ENCODE measurements at places on chromosomes 6 and 20.

GRCh38 chr20:9550871-9551270, 36.5 kb downstream of the LAMP5 start:
- DNase-seq: no peak

DNA sequence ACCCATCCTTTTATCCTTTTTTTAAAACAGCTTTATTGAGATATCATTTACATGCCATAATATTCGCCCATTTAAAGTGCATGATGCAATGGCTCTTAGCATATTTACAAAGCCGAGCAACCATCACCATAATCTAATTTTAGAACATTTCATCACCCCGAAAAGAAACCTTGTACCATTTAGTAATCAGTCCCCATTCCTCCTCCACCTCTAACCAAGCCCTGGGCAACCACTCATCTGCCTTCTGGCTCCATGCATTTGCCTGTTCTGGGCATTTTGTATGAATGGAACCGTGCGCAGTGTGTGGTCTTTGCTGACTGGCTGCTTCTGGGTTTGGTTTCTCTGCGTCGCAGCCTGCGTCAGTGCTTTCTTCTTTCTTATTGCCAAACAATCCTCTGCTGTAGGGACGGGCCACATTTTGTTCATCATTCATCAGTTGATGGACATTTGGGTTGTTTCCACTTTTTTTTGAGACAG, 10.2 kb upstream of the EEF1A2 start:
- no peak for DNase-seq

DNA sequence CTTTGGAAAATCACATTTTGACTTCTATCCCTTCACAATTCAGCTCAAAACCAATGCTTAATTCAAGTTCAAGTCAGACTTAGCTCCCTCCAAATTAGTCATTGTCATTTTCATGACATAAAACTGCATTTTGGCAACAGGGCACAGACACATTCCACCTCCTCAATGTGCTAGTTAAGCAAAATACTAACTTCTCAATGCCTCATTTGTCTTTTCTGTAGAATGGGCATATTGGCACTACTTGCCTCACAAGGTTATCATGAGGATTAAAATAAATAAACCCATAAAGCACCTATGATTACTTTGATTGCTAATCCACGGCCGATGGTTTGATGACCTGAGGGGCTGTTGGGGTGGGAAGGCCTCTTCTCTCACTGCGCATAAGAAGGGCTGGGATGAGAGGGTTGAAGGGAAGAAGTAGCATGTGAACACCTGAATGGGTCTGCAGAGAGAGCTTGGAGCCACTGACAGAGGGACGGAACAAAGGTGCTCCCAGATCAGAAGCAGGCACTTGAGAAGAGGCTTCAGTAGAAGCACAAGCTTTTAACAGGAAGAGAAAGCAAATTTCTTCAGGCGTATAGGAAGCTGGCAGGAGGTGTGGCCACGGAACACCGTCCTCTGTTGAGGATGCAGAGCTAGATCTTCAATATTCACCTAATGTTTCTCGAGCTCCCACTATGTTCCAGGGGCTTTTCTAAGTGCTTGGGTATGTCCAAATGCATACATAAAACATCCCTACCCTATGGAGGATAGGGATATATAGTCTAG, 11.7 kb upstream of the TBC1D7 start:
- no peak for DNase-seq

- DNase-seq: no peak
Measured at GRCh38 chr6:136251394-136251793, 1.3 kb upstream of the MTFR2 start.

DNA sequence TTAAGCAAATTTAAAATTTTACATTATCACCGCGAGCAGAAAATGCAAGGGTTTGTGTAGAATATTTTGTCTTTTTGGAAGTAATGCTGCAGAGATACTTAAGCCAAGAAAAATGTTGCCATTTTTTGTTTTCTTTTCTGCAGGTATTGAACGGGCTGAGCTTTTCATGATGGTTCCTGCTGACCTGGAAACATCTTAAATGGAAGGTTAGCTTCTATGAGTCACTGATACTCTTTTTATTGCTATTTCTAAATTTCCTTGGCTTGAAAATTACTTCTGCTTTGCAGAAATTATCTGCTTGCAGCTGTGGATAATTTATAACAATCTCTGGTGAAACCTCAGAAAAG, 12.7 kb downstream of the SYTL3 start:
- DNase-seq: no peak

DNA sequence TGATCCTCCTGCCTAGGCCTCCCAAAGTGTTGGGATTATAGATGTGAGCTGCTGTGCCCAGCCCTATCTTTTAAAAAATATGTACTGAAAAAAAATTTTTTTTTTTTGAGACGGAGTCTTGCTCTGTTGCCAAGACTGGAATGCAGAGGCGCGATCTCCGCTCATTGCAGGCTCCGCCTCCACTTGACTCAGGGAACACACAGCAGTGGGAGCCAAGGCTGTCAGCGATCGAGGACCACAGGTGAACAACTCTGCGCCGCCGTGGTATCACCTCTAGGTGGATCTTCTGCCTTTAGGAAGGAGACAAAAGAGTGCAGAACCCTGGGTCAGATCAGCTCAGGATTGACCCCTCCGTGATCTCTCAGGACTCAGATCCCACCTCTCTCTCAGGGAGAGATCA, 13.7 kb downstream of the RAET1E start:
- DNase-seq: no peak

GRCh38 chr6:38141716-38142115, 322.2 kb downstream of the ZFAND3 start:
- no peak for DNase-seq

DNA sequence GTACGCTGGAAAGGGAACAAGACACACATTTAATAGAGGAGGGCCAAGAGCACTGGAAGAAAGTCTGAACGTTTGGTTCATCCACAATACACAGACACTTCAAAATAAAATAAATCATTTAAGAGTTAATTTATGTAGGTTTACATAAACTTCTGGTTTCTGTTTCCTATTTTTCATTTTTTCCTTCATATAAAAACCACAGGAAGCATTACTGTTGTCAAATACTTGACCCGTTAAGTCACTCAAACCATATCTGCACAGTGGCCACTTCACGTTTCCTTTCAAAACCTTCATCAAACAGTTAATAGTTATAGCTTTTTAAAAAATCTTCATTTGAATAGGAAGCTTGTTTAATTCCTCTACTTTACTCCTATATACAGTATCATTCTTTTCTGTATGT, 257.6 kb upstream of the THEMIS start:
- no peak for DNase-seq

- DNase-seq: no peak
Measured at GRCh38 chr20:19501476-19502115, 256.5 kb upstream of the RIN2 start.

DNA sequence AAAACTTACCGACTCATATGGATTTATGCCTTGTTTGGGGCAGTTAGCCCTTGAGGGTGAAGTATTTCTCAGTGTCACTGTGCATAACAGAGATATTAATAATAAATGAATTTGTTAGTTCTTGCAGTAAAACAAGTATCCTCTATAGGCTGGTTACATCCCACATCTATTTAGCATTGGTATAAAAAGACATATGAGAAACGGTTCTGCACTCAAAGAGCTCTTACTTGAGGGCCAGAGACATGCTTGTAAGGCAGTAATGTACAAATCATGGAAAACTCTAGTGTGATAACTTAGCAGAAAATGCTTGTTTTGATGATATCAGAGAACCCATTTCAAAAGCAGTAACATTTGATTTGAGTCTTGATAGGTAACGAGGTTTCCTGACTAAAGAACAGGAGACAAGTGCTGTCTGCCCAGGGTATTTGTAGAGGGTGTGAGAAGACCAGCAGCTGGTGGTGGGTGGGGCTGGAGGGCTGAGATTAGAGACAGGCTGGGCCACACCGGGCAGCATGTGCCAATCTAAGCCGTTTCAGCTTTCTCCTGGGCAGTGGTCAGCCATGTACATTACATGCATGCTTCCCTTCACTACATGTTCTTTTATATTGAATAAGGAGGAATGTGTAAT, 46.3 kb downstream of the TULP4 start:
- no peak for DNase-seq

GRCh38 chr6:36724514-36725390, 27.1 kb downstream of the RAB44 start:
- DNase-seq: peak; percentile 83

- no peak for DNase-seq
Measured at GRCh38 chr6:156450421-156450820, 326.8 kb upstream of the ARID1B start.

- DNase-seq: no peak
Measured at GRCh38 chr6:109498936-109499335, 15.9 kb upstream of the ZBTB24 start.

GRCh38 chr6:37454420-37455140, 21.6 kb downstream of the CMTR1 start:
- no peak for DNase-seq

DNA sequence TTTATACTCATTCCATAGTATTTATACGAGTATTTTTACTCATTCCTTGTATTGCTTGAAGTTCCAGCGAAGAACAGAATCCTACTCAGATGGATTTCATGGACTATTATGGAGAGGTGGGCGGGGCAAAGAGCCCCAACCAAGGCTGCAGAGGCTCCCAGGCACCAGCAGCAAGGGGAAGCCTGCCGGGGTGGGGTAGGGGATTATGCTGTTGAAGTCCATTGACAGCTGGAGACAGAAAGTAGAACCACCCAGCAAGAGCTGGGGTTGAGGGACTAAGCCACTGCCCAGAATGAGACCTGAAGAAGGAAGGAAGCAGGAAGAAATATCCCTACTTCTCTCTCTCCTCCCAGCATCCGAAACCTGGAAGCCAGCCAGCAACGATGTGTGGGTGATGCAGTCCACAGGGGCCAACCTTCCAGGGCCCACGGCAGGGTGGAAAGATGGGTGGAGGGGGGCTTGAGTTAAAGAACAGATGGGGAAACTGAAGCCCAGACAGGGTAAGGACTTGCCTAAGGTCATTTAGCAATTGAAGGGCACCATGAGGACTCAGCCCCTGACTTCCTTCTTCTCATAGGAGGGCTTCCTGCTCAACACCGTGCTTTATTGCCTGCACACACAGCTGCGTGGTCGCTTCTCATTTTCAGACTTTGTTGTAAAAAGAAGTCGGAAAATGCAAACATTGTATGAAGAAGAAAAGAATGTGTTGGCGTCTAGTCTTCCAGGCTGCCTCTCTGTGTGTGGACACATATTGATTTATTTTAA, 18.3 kb upstream of the GTSF1L start:
- no peak for DNase-seq

GRCh38 chr6:7249391-7249790, 63.6 kb downstream of the SSR1 start:
- DNase-seq: no peak

DNA sequence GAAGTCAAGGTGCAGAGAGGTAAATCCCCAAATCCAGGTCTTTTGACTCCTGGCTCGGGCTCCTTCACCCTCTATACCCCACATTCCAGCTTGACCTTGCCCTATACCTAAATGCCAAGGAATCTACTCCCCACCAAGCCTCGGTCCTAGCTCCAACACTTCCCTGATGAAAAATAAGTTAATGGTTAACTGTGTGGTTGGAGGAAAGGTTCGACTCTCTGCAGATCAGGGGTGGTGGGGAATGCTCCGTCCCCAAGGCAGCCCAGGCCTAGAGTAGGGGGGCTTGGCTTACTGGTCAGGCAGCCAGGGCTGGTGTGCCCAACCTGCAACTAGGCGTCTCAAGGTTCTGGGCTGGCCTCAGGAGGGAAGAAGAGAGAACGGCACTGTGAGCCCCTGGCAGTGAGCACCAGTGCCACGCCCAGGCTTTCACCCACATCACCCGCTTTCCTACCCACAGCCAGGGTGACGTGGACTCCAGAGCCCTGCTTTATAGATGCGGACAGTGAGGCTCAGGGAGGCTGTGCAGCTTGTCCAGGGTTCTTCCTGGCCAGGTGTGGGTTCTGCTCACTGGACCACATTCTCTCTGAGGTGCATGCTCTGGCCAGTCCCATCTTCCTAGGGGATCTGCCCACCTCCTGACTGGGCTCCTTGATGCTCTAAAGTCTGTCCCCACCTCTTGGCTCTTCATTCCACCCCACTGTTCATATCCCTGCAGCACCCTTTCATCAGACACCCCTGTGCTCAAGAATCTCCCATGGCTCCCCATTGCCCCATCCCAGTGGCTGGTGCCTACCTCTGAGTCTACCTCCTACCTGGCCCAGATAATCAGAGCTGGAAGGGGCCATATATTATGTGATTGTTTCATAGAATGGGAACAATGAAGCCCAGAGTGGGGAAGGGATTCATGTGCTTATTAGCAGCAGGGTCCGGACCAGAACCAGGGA, 8.2 kb downstream of the SPDEF start:
- DNase-seq: no peak

GRCh38 chr20:34468951-34469350, 47.3 kb upstream of the DYNLRB1 start:
- DNase-seq: no peak

GRCh38 chr6:15283986-15284361, 38.1 kb downstream of the JARID2 start:
- no peak for DNase-seq

DNA sequence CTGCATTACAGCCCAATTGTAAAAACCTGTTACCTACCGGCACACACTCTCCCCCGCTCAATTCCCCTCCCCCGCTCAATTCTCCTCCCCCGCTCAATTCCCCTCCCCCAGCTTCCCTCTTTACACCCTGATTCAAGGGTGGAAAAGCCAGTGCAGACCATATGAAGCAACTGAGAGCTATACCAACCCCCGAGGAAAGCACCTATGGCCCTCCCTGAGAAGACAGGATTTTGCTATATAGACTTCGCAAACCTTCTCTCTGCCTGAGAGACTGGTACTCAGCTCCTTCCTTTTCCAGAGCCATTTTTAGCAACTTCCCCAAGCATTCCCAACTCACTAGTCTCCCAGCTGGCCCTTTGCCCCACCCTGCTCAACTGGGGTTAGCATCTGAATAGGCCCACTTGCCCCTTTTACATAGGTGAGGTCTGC, 7.6 kb downstream of the GNAS-AS1 start:
- DNase-seq: no peak

- no peak for DNase-seq
Measured at GRCh38 chr6:131336596-131336995, 201.3 kb downstream of the AKAP7 start.

DNA sequence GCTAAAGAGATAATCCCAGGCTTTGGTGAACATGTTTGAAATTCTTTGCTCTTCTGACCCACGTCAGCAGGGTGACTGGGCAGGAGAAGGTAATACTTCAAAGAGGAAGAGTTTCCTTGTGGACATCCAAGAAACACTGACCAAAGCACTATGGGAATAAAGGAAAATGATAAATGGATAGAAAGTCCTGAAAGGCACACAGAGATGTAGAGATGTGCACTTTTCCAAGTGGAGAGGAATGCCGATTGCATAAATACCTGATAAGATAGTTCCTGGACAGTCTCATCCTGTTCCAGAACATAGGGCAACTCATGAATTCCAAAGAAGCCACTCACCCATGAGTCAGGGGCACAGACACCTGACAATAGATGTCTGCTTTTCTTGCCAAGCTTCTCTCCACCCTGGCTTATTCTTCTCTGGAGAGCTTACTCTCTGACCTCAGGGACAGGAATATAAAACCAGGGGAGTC, 191.3 kb upstream of the FOXA2 start:
- DNase-seq: no peak
